Activated CD4-positive, alpha-beta memory T cell treated with anti-CD3 and anti-CD28 coated beads, Interleukin-2, amount 10 ng/mL, durations not matched to agents 7 days and 5 days (primary cell): ENCODE measurements at places on chromosomes 11 and 22. TPM values are rescaled to one million over a fixed set of nuclear protein-coding genes. Genes with fewer than 3 reads are reported as not detected.

GRCh38 chr11:130554241-130555055, 106.0 kb downstream of the ADAMTS15 start:
- DNase-seq: no peak

- DNase-seq: no peak
These were observed 741.4 kb downstream of the NTM start for GRCh38 chr11:132111838-132112237.

Gene TCN1
- not detected for total RNA-seq

GRCh38 chr11:37509506-37509905, 911.5 kb upstream of the RAG2 start:
- no peak for DNase-seq

GRCh38 chr11:97893612-97894011, 1127.1 kb upstream of the CNTN5 start:
- DNase-seq: no peak

DNA sequence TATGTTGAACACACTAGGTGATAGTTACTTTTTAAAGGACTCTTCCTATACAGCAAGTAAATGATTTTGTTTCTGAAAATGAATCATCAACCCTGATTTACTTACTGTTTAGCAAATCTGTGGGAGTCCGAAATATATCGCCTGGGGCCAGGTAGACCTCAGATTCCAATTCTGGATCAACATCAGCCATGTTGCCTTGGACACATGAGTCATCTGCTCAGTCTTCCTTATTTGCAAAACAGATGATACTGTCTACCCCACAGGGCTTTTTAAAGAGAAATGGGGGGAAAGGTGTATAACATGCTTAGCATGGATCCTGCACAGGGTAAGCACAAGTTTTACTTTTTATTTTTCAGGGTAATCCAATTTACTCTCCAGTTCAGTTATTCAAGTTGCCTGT, 324.2 kb downstream of the TENM4 start:
- DNase-seq: no peak

GRCh38 chr11:5737091-5737490, 843 bp downstream of the OR56B1 start:
- no peak for DNase-seq

DNA sequence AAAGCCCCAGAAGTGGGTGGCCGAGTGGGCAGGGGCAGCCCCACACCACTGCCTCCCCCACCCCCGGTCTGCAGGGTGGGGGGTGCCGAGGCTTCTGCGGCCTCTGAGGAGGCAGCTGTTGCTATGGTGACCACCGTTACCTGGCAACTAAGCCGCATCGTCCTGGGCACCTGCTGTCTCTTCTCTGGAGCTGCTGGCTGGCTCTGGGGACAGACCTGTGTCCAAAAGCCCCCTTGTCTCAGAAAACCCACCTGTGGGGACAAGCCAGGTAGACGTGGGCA, 79.9 kb upstream of the PRR5 start:
- peak; percentile 42 for DNase-seq

Gene CLCF1
- 0.65 TPM for total RNA-seq

DNA sequence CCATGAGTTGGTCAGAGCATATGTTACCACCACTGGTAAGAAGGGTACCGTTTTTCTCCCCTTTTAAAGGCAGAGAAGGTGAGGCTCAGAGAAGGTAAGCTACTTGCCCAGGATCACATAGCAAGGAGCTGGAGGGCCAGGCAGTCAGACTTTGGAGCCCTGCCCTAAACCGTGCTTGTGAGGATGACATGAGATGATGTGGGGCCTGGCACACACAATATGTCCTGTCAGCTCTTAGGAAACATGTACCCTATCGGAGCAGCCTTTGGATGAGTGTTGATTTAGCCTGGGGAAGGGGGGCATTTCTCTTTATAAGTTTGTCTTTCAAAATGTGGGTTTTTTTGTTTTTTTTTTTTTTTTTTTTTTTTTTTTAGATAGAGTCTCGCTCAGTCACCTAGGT, 100.5 kb upstream of the CRYBB3 start:
- DNase-seq: no peak

GRCh38 chr11:96647621-96648020, 257.8 kb downstream of the JRKL start:
- no peak for DNase-seq

DNA sequence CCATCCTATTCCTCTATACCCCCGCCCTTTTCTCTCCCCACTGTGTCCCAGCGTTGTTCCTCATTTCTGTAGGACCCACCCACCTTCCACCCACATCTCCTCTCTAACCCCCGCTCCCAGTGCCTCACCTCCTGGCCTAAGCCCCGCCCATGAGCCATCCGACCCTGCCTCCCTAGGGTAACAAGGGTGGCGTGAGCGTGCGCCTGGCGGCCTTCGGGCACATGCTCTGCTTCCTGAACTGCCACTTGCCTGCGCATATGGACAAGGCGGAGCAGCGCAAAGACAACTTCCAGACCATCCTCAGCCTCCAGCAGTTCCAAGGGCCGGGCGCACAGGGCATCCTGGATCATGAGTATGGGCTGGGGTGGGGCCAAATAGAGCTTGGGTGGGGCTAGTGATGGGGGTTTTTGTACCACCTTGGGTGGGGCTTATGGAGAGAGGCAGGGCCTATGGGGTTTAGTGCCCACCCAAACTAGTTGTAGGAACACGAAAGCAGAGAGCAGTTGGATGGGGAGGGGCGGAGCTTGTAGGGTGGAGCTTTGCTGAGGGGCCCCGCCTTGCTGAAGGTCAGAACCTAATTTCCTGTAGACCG, 4.5 kb downstream of the INPP5J start:
- no peak for DNase-seq

DNA sequence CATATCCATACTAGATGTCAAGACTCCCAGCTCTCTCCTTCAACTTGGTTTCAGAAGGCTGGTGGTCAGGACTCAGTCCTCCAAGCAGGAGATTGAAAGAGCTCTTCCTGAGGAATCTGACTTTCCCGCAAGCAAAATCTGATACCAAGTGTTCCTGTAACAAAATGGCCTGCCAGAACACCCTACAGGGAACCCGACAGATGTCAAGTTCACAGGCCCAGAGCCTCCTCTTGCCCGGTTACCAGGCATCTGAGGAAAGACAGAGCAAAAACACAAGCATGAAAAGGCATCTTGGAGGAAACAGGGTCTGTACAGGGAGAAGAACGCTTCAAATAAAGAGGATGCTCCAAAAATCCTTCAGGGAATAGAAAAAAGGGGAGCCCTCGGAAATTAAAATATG, 8.7 kb upstream of the KCNJ5 start:
- no peak for DNase-seq

DNA sequence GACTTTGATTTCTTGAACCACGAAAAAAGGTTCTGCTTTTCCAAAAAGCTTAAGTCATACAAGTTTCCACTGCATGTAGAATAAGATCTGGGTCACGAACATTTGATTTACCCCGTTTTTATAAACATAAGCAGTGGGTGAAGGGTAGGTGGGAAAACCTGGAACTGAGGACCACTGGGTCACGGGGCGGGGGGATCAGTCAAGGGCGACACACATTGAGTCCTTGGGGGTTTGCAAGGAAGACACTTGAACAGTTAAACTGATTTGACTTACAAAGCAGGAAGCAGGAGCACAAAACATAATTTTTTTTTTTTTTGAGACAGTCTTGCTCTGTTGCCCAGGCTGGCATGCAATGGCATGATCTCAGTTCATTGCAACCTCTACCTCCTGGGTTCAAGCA, 10.9 kb downstream of the FADS3 start:
- DNase-seq: no peak

DNA sequence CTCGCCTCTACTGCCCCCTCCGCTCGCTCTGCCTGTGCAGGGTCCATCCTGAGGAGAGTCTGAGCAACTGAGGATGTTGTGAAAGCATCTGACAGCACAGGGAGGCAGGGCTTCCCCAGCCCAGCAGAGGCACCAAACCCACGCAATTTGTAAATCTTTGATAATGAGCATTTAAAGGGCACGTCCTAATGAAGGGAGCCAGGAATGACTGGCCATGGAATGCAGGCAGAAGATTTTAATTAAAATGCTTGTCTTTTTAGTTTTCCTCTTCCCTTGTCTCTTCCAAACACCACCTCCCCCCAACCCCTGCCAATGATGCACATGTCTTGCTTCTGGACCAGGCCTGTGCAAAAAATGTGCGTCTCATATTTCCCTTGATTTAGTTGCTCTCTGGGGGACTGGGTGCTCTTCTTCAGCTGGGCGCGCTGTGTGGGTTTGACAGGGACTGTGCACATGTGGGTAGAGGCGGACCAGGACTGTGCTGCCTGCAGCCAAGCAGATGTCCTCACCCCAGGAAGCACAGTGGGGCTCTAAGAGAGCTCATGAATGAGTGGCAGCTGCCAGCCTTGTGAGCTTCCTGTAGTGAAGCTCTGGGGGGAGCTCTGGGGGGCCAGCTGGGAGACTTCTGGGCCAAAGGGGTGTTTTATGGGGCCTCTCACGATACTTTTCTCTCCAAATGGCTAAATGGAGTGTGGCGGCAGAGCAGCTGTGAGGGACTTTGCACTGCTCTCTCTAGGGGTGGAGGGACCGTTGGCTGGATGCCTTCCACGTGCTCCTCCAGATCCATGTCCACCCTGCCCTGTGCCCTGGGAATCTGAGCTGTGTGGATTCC, 273.5 kb downstream of the ST3GAL4 start:
- DNase-seq: no peak

Gene TMEM191B
- 1.3 TPM for total RNA-seq

Gene KREMEN1
- not detected for total RNA-seq

GRCh38 chr11:76680518-76681425, 10.2 kb upstream of the LRRC32 start:
- peak; percentile 72 for DNase-seq

GRCh38 chr11:46491661-46492330, 100.2 kb upstream of the CHRM4 start:
- no peak for DNase-seq

Gene PRR33
- 0.08 TPM for total RNA-seq

- DNase-seq: peak; percentile 88
These were observed 4.5 kb upstream of the BCL9L start for GRCh38 chr11:118930094-118930712.

DNA sequence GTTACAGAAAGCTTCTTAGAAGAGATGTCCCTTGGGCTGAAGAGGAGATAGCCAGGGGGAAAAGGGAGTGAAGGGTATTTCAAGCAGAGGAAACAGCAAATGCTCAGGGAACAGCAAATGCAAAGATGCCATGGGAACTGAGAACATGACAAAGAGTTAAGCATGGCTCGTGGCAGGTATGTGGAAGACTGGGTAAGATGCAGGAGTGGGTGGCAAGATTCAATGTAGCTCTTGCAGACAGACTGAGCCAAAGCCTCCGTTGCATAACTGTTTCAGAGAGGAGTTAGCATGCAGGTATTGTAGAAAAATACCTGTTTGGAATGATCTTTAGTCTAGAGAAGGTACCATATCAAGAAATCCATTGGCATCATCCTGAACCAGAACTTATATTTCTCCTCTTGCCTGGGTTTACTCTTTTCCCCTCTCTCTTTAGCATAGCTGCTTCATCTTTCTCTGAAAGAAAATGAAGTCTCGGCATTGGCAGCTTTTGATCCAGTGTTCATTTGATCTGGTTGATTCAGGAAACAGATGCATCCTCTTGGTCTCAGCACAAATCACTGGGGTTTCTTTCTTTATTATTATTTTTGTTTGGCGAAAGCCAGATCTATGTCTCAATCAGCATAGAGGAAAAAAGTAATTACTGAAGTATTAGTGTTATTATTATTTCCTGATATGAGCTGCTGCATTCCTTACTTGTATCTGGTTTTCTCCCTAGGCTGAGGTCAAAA, 41.7 kb upstream of the NUP160 start:
- DNase-seq: no peak

Gene HORMAD2
- total RNA-seq: not detected

- no peak for DNase-seq
These were observed 26.9 kb upstream of the SCUBE1 start for GRCh38 chr22:43370036-43370435.

Gene LINC01488
- not detected for total RNA-seq

DNA sequence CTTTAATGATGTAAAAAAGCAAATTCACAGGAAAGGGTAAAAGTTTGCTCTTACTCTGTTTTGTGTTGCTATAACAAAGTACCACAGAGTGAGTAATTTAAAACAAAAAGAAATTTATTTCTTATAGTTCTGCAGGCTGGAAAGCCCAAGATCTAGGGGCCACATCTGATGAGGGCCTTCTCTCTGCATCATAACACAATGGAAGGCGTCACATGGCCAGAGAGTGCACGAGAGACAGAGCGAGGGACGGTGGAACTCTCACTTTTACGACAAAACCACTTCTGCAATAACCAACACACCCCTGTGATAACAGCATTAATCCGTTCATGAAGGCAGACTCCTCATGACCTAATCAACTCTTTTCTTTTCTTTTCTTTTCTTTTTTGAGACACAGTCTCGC, 31.1 kb downstream of the CD6 start:
- DNase-seq: no peak

Gene SCGB1A1
- not detected for total RNA-seq

- no peak for DNase-seq
These were observed 18.2 kb downstream of the PATZ1 start for GRCh38 chr22:31327806-31328543.

GRCh38 chr11:33706546-33706945, 5.9 kb upstream of the C11orf91 start:
- no peak for DNase-seq

GRCh38 chr22:29971607-29972006, 88.6 kb downstream of the MTMR3 start:
- no peak for DNase-seq

GRCh38 chr11:16223558-16223957, 132.8 kb downstream of the SOX6 start:
- no peak for DNase-seq

- peak; percentile 67 for DNase-seq
These were observed 626 bp upstream of the TBX10 start for GRCh38 chr11:67640021-67640757.

Gene NXPE4
- not detected for total RNA-seq

GRCh38 chr22:32618441-32619140, 144.0 kb downstream of the FBXO7 start:
- DNase-seq: no peak

DNA sequence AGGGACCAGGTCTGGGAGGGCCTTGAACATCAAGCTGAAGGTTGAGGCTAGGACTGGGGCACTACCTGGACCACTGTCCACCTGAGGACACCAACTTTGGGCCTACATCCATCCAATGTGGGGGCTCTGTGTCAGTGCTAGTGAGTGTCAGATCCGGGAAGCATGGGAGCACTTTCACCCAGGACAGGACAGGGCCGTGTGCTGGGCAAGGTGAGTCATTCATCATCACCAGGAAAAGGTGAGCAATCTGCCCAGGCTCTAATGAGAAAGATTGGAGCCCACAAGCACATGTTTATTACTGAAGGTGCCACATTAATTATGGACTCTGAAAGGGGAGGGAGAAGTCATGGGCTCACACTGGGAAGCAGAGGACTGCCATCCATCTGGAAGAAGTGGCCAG, 39.7 kb upstream of the DRD2 start:
- no peak for DNase-seq

Gene MUC6
- not detected for total RNA-seq

- no peak for DNase-seq
These were observed 135.9 kb upstream of the KIRREL3 start for GRCh38 chr11:127136438-127136837.

DNA sequence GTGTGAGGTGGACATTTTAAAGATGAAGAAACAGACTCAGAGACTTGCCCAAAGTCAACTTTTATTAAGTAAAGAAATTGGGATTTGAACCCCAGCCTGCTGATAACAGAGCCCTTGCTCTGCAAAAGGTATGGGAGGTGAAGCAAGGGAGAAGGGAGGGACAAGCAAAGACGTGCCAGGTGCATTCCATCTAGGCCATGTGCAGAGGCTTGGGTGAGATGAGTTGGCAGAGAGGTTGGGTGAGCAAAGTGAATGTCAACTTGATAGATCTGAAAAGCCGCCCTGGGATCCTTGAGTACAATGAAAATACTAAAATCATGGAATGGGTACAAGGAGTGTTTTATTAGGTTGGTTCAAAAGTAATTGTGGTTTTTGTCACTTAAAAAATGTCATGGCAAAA, 341.3 kb downstream of the CADM1 start:
- no peak for DNase-seq
